ENCODE measurements at places on chromosomes 4 and X.

DNA sequence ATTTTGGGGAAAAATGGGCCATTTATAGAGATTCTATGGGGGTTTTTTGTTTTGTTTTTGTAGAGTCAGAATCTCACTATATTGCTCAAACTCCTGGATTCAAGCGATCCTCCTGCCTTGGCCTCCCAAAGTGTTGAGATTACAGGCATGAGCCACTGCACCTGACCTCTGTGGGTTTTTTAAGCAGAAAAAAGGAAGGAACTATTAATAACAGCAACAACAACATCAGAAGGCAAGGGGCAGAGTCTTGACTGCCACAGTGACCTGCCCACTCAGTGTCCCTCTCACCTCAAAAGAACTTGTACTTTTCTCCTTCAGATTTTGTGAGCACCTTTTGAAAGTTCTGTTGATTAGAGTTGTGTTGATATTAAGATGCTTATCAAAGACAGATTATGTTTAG is 48.1 kb downstream of the FNIP2 start:
- DNase-seq, result no peak

DNA sequence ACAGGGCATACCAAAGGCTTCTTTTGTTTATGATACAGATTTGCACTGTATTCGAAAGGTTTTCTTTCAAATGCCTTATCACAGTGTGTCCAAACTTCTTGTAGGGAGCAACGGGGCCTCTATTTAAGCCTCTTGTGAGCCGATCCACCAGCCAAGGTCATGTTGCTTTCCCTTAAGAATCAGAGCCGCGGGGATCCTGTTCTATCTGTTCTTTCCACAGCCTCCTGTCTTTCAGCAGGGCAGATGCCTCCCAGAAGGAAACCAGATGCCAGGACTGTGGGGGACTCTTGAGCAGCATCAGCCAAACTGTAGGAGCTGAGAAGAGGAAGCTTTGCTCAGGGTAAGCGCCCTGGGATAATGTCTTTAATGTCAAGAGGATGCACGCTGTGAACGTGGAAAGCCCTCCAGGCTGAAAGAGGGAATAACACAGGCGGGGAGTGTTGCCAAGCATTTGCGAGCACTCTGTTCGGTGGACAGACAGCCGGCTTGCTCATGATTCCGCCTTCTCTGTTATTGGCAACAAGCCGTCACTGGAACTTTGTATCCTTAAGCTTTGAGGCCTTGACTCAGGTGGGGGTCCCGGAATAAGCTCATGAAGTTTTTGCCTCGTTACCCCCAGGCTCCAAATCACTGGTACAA is 279.8 kb upstream of the FRG1 start:
- DNase-seq, result no peak

DNA sequence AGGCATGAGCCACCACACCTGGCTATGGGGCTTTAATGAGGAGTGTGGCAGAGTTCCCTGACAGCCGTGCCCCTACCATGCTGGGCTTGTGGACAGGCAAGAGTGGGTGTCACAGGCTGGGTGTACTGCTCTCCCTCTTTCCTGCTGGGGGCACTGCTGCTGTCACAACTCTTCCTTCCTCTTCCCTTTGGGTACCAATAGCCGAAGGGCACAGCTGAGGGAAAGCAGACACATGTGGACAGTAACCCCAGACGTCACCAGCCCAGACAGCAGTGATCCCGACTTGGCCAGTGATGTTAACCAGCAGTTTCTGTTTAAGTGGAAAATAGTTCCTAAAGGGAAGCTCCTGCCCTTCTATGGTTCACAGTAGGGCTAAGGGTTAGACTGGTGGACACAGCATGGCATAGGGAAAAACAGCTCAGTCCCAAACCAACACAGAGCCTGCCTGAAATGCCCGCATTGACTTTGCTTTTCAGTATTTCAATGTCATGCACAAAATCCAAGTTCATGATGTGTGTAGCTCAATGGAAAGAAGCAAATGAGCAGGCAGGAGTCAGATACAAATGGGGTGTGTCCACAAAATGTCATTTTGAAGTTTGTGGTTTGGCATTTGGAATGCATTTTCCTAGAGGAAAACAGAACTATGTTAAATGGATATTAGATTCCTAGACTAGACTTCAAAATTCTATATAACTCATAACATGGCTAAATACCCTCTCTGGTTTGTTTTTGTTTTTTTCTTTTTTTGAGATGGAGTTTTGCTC is 24.9 kb upstream of the DDX3X start:
- DNase-seq, result no peak

DNA sequence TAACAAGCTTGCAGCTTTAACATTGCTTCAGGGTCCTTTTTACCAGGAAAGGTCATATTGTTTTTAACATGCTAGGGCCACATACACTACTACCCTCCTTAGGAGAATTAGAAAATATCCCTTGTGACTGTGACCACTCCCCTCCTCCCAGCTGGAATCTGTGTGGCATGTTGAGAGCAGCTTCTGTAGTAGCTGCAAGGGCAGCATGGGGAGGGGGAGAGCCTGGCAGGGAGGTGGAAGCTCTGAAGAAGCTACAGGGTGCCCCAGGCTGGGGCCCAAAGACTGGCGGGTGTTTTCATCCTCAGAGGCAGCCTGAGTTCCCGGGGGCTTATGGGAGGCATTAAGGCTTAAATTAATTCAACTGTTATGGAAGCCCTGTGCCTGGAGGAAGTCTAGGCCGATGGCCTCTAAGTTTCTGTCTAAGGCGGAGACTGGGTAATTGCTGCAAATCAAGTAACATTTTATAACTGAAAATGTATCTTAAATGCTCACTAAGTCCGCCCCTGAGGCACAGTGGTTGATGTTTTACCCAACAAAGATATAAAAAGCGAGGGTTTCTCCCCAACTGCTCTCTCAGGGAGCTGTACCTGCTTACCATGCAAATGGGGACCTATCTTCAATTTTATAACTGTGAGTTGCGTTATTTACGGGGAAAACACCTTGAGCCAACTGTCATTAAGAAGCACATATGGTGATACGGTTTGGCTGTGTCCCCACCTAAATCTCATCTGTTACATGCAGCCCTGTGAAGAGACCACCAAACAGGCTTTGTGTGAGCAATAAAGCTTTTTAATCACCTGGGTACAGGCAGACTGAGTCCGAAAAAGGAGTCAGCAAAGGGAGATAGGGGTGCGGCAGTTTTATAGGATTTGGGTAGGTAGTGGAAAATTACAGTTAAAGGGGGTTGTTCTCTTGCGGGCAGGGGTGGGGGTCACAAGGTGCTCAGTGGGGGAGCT is 37.4 kb upstream of the STS start:
- no peak for DNase-seq

DNA sequence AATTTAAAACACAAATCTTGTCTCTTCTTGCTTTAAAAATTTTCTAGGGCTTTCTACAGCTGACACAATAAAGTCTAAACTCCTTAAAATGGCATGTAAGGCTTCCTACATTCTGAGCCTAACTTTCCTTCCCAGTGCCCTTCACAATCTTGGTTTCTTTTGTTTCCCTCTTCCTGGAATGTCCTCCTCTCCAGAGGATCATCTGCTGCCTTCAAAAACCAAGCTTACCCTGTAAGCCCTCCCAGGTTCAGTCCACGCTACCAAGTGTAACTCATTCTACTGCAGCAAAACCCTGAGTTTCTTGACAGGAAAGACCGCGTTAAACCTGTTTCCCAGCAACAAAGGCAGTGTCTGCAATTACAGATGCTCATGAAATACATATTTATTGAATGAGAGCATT is 91.3 kb downstream of the SHISA3 start:
- no peak for DNase-seq

- no peak for DNase-seq
Measured at GRCh38 chr4:178632415-178632814, 1190.2 kb upstream of the AGA start.

- no peak for DNase-seq
Measured at GRCh38 chrX:38891641-38892413, 90.6 kb downstream of the MID1IP1 start.

- no peak for DNase-seq
Measured at GRCh38 chr4:11438647-11439046, 10.0 kb upstream of the HS3ST1 start.

DNA sequence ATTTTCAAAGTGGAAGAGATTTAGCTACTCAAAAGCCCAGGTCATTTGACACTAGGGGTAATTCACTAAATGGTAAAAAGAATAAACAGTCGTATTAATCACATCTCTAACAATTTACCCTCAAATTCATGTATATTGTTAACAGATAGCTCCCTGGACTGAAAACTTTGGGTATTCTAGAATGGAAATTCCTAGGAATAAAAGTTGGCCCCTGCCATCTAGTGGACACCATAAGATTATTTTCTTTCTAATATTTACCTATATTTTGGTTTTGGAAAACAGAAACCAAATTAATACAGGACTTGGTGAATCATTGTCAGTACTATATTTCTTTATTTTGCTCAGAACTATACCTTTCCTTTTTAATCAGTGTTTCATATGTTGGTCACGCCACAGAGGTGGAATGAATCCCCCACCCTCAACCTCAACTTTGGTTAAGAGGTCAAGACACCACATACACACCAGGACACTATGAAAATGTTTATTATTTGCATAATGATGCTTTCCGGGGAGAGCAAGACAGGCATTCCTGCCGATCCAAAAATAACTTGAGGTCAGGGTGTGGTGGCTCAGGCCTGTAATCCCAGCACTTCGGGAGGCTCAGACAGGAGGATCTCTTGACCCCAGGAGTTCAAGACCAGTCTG is 96.2 kb upstream of the APOOL start:
- no peak for DNase-seq

- DNase-seq, result no peak
Measured at GRCh38 chr4:98661371-98662054, 3.1 kb upstream of the TSPAN5 start.

DNA sequence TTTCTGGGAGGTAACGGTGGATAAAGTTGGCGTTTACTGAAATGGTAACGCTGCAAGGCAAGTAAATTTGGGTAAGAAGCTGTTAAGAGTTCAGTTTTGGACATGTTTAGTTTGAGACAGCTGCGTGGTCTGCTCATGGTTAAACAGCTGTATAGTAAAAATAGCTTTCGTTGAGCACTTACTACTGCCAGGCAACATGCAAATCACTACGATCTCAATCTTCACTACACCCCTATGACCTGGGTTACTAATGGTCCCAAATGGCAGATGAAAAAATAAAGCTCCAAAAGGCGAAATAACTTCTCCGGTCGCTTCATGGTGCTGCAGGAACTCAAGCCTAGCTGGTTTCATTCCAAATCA is 22.2 kb downstream of the FABP2 start:
- no peak for DNase-seq

- no peak for DNase-seq
Measured at GRCh38 chr4:61299316-61299715, 99.2 kb downstream of the ADGRL3 start.

DNA sequence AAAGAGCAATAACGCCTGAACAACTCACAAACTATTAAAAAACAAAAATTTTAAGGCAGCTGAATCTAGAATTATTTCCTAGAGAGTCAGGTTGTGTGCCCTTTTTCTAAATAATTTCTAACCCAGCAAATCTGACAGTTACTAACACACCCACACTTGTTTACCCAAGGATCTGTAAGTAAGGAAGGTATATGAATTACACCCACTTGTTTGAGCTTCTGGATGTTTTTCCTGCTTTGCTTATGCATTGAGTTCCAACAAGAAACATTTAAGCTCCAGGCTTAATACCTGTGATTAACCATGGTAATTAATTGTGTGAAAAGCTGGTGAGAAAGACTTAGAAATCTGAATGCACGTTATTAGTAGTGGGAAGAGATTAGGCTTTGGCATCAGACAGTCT is 1.5 kb downstream of the NIPAL1 start:
- DNase-seq, result no peak

DNA sequence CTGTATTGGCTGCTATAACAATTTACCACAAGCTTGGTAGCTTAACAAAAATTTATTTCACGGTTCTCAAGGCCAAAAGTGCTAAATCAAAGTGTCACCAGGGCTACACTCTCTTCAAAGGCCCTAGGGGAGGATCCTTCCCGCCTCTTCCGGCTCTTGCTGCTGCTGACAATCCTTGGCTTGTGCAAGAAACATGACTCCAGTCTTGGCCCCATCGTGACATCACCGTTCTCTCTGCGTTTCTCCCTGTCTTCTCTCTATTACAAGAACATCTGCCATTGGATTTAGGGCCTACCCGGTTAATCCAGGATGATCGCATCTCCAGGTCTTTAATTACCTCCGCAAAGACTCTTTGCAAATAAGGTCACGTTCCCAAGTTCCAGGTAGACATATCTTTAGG is 10.4 kb upstream of the CLCN4 start:
- no peak for DNase-seq
